ENCODE measurements at places on chromosomes 7 and 10.

DNA sequence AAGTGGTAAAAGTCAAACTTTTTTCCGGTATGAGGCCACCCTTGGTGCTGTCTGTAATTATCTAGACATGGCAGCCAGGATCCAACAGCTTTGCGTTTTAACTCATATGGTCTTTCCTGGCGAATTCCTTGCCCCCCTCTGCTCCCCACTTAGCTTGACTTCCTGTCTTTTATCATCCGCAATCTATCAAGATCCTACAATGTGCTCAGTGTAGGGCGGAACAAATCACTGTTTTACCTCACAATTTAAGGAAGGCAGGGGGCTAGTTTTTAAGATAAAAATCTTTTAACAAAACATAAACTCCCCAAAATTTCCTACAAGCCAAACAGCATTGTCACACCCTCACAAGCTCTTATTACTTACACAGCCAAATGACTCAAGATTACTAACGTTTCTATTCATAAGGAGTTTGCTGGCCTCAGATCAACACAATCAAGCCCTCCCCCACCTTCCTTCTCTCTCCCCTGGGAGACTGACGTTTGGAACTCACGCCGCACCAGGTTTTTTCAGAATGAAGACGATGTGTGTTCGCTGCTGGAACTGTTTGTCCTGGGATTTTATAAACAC, 1.3 kb upstream of the CDK14 start:
- DNase-seq, result no peak

GRCh38 chr10:10418387-10418786, 599.3 kb upstream of the CELF2 start:
- DNase-seq, result no peak

GRCh38 chr10:122703483-122704448, 4.1 kb upstream of the C10orf120 start:
- DNase-seq, result peak; percentile 54

DNA sequence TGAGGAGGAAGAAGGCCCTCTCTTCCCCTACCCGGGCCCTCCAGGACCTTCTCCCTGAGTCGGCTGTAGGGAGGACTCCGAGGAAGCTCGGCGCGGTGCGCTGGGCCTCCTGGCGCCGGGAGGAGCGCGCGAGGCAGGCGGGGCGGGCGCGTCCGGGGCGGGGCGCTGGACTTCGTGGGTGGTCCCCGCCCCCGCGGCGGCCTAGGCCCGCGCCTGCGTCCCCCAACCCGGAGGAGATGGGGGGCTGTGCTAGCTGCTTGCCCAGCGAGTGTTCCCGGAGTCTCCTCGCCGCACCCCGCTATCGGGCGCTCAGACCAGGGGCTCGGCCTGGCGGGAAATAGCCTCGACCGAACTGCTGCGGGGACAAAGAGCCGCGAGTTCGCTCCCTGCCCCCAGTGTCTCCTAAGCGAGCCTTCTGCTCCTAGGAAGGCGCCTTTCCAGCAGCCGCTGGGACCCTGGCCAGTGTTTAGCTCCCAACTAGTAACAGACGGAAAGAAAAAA, 19.2 kb upstream of the SMO start:
- DNase-seq, result no peak

- DNase-seq, result no peak
These were observed 528.7 kb upstream of the DPP6 start for GRCh38 chr7:153523320-153524015.

GRCh38 chr7:2166625-2167280, 66.0 kb downstream of the MAD1L1 start:
- DNase-seq, result no peak

DNA sequence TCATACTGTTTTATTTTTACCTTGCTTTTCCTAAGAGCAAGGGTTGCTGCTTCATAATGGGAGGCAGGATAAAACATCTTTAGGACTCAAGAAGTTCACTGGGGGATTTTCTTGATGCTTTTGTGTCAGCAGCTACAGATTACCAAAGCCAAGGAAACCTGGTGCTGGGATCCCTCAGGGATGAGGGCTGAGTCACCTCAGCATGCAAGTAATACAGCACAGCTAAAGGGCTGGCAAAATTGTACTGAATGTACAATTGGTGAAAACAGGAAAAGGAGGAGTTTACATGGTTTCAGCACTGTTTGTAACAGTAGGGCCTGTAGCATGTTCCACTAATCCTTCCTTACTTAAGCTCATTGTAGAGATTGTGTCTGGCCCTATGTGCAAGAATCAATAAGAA, 1056.8 kb downstream of the SORCS1 start:
- no peak for DNase-seq

DNA sequence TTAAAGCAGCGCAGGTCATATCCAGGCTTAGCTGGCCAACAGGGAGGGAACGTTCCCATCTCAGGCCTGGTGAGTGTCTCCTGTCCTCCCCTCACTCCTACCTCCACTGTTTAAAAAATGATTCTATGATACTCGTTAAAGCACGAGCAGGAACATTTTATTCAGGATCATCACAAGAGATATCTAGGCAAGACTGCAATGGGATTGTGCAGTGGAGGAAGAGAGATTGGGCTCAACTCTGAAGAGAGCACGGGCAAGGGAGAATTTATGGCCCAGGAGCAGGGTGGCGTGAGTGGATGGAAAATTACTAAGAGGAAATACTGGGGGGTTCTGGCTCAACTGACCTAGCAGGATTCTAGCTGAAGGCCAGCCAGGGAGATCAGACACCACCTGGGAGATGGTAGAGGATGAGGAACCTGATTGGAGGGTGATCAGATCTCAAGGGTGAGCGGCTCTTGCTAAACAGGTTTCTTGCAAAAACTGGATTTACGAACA, 9.0 kb upstream of the HSPB1 start:
- DNase-seq, result no peak

GRCh38 chr7:155555116-155555695, 8.8 kb upstream of the CNPY1 start:
- no peak for DNase-seq

- no peak for DNase-seq
These were observed 384.4 kb upstream of the ZWINT start for GRCh38 chr10:56745490-56745889.

DNA sequence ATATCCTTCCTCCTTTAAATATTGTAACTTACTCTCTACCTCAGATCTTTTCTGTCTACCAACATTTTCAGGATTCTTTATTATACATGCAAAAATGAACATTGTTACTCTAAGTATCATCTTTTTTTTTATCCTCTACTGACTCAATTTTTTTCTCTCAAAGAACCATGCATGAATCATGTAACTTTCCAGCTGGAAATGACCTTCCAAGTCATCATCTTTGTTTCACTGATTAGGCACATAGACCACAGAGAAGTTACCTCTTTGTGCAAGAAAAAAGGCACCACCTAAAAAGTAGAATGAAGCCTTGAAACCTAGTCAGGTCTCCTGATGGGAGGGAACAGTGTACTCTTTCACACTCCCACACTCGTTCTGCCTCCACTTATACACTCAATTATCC, 234.9 kb downstream of the HGF start:
- no peak for DNase-seq

DNA sequence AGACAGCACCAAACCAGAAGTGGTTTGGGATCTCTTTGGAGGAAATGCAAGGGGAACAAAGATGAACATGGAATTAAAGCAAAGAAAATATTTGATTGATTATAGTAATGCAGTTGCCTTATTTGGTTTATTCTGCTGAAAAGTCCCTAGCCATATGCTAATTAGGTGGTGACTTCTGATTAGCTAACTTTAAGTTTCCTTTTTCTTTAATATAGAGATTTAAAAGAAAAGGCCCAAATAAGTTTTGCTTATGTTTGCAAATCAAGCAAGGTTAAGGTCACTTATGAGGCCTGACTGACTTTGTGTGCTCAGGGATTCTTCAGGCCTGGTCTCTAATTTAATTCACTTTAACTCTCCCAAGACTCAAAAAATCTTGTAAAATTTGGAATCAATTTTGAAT, 6.2 kb upstream of the ANKRD22 start:
- DNase-seq, result no peak

GRCh38 chr7:145584401-145584800, 532.2 kb upstream of the CNTNAP2 start:
- DNase-seq, result no peak

DNA sequence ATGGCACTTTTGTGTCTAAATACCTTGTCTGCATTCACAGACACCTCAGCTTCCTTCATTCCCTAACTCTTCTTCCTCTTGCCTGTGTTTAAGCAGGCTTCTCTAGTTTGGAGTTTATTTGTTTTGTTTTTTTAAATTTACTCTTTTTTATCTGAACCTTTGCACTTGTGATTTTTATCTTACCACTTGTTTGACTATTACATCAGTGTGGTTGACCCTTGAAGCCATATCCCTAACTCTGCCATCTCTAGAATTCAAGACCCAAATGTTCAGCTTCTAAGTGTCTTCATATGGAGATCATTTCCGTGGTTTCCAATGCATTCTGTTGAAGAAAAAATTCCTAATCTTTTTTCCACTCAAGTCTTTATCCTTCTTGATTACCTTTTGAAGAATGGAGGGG, 233.3 kb downstream of the KIAA1217 start:
- no peak for DNase-seq

GRCh38 chr7:90178679-90179278, 24.5 kb downstream of the STEAP1 start:
- no peak for DNase-seq

GRCh38 chr10:86536294-86536861, 14.8 kb upstream of the WAPL start:
- no peak for DNase-seq

DNA sequence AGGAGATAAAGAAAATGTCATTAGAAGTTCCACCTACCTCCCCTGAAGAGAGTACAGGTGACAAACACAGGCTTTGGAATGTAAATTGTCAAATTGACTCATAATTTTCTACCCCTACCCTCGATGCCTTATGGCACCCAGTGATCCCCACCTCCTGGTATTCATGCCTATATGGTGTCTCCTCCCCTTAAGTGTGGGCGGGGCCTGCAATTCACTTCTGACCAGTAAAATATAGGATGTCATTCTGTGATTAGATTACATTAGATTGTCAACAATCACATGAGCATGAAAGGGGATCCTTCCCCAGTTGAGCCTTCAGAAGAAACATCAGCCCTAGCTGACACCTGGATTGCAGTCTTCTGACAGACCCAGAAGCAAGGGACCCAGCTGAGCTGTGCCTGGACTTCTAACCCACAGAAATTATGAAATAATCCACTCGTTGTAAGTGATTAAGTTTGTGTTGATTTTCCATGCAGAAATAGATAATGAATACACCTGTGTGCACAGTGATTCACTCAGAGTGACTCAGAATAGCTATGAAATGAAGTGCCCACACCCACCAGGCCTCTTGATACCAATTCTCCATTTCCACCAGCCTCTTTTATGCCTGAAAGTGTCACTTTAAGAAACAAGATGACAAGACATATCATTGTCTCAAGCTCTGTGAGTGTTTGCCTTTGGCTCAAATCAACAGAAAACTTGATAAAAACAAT, 8.5 kb upstream of the SLC39A12 start:
- no peak for DNase-seq

GRCh38 chr10:59553162-59553900, 156.3 kb downstream of the SLC16A9 start:
- DNase-seq, result no peak

DNA sequence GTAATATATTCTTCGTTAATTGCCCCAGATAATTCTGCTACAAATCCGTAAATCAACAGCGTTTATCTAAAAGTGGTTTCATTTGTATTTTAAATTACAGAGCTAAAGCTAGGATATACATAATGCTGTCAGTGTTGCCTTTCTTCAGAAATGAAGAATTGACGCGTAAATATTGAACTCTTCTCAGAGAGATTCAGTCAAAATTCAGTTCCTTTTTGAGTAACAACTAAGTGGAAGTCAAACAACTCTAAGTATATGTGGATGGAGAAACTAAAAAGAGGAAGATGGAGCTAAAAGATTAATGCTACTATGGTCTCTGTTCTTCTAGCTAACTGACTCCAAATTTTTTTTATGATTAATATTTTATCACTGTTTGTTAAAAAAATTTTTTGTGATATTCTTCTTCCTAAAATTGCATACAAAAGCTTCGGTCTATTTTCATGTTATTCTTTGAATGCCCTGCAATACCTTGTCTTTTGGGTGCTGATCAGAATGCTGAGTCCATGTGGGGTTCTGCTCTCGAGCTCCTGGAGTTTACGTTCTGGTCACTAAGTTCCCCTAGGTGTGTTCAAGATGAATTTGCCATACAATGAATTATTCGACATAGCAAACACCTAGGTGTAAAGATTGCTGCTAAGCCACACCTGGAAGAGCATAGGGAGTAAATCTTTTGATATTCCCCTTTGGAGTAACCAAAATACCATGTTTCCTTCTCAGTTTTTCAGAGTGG, 20.7 kb downstream of the MDFIC start:
- DNase-seq, result no peak

GRCh38 chr10:50876429-50876828, 9.0 kb downstream of the A1CF start:
- DNase-seq, result no peak

DNA sequence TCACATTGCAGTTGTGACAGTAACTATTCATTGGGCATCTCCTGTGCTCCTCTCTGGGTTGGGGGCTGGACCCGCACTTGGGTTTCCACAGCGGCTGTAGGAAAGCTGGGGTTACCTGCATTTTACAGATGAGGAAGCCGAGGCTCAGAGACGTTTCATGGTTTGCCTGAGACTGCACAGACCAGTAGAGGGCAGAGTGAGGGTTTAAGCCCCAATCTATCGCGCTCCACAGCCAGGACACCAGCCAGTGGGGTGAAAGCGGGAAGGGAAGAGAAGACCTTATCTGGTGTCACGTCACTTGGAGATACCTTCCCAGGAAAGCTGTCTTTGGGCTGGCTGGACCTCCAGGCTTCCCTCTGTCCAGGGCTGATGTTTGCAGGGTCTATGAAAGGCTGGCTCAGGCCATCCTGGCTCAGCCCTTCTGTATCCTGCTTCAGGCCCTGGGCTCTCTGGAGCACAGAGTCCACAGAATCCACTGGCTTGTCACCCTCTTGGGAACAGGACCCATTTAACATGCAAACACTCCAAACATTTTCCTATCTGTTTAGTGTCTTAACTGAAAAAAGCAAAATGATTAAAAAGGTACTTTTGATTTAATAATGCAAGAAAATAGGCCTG, 167.7 kb downstream of the EMX2 start:
- no peak for DNase-seq

GRCh38 chr10:101286248-101287046, 57.2 kb upstream of the LBX1 start:
- no peak for DNase-seq

- DNase-seq, result no peak
These were observed 179.1 kb downstream of the RPS24 start for GRCh38 chr10:78212786-78213175.

DNA sequence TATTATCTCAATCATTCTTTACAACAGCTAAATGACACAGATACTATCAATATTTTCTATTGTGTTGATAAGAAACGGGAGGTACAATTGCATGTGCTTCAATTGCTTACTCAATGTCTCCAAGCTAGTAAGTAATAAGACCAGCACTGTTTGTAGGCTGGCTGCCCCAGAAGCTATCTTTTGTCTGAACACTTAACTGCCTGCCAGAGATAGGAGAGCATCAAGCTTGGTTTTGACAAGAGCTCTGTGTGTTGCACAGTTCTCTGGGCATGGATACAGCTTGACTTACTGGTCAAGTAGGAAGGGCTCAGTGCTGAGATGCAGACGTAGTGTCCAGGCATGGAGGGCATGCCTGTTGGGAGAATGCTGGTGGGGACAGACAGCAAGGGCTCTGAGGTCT, 26.3 kb upstream of the CAPZA2 start:
- DNase-seq, result no peak

- no peak for DNase-seq
These were observed 184.7 kb upstream of the PCDH15 start for GRCh38 chr10:54985732-54986131.
